ENCODE measurements at places on chromosomes 6 and 20.

GRCh38 chr6:36863670-36864540 lies 10.7 kb downstream of the PPIL1 start:
- no peak for DNase-seq

DNA sequence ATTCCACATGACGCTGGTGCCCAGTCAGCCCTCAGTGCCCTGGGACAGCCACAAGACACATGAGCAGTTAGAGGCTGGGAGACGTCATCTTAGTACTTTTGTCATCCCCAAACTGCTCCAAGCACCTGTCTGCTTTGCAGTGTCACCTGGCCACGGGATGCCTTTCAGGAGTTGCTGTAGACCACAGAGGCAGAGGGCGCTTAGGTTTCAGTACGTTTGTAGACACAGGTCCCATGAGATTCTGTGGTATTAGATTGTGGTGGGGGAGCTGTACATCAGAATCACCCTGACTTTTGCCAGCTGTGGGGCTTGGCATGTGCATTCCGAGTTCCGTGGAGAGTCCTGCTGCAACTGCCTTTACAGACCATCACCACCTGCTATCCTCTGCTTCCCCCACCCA lies 16.7 kb downstream of the MAVS start:
- no peak for DNase-seq

DNA sequence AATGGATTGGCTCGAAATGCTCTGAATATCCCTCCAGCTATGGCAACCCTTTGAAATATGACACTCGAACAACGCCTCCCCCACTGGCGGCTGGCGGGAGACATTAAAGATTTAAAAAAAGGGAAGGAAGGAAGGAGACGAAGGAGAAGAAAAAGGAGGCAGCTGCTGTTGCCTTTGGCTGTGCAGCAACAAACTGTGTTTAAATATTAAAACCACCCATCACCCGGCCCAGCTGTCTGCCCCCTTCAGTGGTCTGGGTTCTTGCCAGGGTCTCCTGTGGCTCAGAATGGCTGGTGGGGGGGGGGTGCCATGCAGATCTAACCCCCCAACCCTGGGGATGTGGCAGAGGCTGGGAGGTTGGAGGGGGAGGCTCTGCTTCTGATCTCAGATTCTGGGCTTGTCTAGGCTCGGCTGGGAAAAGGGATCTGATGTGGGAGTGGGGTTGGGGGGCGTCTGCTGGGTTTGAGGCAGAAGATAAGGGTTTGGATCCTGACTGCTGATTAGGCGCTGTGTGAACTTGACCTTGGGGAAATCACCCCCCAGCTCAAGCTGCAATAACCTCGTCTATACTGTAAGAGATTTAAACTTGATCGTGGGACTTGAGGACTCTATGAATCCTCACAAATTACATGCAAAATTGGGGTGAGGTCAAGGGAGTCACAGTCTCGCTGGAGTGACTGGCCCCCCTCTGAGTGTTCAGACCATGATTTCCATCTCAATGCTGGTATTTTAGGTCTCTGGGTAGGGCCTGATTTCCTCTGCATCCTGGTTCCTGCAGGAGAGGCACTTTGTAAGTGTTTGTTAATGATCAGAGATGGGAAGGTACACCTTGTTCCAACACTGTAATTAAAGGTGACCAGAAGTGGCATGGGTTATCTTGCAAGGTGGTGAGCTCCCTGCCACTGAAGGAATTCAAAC lies 40.3 kb upstream of the BLCAP start:
- no peak for DNase-seq

GRCh38 chr20:39066471-39067242 lies 104.5 kb downstream of the DHX35 start:
- DNase-seq = no peak

GRCh38 chr6:38236631-38237030 lies 403.1 kb downstream of the BTBD9 start:
- DNase-seq = no peak

DNA sequence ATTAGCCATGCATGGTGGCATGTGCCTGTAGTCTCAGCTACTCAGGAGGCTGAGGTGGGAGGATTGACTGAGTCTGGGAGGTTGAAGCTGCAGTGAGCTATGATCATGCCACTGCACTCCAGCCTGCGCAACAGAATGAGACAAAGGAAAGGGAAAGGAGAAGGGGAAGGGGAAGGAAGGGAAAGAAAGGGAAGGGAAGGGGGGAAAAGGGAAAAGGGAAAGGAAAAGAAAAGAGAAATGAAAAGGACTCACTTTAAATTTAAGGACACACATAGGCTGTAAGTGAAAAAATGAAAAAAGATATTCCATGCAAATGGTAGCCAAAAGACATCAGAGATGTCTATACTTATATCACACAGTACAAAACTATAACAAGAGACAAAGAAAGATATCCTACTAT lies 74.2 kb downstream of the COL21A1 start:
- DNase-seq = no peak

DNA sequence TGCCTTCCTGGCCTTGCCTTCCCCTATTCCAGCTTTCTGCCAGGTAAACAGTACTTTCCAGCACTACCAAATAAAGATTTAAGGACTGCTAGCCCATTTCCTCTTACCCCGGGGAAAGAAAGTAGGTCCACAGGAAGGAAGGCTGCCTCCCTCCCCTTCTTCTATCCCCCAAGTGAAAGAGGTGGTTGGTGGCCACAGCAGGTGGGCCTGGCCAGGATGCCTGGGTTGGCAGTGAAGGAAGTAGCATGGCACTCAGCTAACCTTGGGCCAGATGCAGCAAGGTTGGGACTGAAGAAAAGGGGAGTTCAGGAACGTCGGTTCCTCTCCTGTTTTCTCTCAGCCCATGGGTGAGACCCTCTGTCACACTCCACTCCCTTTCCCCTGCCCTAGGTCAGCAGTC lies 8.9 kb downstream of the NFKBIL1 start:
- DNase-seq = no peak

DNA sequence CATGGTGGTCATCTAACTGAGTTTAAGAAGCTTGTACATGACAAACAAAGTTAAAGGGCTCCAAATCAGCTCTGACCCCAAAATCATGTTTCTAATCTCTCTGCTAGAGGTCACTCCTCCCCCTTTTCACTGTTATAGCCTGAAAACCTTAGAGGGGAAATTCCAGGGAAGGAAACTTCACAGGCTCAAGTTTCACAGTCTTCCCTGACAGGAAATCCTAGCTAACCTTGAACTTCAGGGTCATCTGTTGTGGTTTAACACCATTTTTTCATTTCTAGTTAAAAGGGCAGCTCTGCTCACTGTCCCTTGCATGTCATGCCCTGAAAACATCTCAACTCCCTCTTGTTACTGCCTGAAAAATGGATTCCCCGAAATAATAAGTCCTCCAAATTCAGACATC lies 104.4 kb upstream of the BMP2 start:
- no peak for DNase-seq

GRCh38 chr20:23441850-23442313 lies 2.4 kb downstream of the CSTL1 start:
- no peak for DNase-seq

GRCh38 chr6:53986165-53986720 lies 125.0 kb upstream of the MLIP start:
- no peak for DNase-seq

- DNase-seq = no peak
These were observed 318.0 kb downstream of the GRIK2 start for GRCh38 chr6:101711518-101711917.

DNA sequence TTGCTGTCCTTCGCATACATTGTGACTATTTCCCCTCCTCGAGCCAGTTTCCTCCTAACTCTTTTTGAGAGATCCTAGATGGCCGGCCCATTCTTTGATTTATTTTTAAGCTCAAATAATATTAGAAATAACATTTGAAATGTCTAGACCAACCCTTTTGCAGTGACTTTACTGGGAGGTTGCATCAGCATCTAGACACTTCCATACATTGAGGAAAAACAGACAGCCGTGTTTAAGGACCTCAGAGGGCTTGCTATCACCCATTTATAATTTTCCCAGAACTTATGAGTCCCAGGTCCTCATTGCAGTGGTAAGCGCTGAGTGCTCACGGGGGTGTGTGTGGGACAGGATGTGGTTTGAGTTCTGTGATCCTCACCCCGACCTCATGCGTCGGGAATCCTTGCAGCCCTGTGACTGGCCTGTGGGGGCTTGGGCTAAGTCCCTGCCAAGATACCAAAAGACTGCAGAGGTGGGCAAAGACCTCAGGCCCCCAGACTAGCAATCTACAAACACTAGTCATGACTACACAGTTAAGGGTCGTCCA lies at the start of gene GPX5:
Gene GPX5 (plus strand): TSS at position 386 of the 544 bp plus-strand sequence. CDS start 133 bp downstream, at position 519.
- no peak for DNase-seq

- DNase-seq = no peak
These were observed 146.3 kb downstream of the JARID2 start for GRCh38 chr6:15392182-15392581.

DNA sequence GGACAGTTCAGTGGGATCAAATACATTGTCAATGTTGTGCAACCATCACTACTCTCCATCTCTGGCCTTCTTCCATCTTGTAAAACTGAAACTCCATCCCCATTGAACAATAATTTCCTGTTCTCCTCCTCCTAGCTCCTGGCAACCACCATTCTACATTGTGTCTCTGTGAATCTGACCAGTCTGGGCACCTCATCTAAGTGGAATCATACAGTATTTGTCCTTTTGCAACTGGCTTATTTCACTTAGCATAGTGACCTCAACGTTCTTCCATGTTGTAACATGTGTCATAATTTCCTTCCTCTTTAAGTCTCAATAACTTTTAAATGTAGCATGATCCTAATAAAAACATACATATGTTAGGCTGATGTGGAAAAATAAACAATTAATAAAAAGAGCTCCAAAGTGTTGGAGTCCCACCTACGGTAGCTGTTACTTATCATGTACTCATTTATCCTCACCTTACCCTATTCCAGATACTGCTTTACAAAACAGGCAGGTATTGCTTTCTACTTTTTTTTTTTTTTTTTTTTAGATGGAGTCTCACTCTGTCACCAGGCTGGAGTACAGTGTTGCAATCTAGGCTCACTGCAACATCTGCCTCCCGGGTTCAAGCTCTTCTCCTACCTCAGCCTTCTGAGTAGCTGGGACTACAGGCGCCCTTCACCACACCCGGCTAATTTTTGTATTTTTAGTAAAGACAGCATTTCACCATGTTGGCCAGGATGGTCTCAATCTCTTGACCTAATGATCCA lies 91.9 kb downstream of the TNFAIP3 start:
- DNase-seq = no peak

DNA sequence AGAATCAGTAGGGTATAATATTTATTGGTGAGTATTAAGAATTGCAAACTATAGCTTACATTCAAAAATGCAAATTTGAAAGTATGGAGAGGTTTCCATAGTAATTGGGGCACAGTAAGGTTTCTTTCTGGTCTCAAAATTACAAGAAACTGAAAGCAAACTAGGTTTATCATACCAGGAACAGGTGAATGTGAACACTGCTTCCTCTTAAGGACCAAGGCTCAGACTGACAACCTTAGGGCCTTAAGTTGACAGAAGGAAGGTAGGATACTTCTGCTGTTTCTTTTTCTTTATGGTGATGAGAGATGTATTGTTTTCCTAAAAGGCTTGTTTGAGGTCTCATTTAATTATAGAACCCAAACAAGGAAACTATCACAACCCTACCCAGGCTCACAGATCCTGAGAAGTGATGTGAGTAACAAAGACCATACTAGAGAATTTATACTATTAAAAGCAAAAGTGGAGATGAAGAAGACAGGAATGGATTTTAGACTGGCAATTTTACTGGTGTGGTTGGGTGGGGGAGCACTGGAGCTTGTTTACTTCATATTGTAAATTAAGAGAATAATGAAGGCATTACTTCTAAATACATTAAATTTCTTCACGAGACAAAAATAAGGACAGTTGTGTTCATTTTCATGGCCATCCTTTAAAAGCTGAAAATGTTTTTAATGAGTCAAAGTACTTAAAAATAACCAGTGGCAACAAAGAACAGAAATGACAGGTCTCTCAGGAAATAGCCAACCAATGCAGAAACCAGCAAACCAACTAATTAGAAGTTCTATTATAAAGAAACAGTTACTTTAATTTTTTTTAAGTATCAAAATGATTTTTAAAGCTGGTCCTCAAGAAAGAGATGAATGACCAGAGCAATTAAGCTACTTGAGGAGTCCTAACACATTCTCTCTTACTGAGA lies 21.3 kb downstream of the STAU1 start:
- DNase-seq = no peak

DNA sequence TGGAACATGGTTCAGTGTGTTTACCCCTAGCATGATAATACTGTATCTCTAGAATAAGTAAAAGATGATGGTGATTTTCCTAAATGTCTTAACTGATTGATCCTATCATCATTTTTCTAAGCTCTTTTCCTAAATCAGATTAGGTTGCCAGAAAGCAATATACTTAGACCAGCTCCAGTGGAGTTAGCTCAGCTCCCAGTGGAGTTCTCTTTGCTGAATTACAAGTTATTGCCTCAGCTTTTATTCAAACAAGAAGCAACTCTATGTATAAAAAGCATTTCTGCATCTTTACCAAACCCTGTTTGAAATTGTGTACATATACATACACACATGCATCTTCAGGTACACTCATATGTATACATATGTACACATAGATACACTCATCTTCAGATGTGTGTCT lies 44.9 kb downstream of the SNX9 start:
- no peak for DNase-seq

GRCh38 chr6:108953681-108954080 lies 105.5 kb downstream of the ARMC2 start:
- DNase-seq = no peak

DNA sequence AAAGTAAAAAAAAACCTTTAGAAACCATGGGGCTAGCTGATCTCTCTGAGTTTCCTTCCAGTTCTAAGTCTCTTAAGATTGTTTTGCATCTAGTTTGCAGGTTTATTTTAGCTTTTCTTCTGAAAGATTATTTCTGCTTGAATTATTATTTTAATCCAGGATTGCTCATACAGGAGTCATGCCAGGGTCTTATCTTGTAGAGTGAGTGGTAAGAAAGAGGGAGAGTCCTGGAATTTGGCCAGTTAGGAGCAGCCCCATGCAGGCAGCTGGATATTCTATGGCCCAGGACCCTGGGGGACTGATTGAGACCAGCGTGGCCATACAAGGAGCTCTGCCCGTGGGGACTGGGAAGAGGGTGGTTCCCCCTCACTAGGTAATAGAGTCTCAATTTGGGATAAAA lies 178.9 kb upstream of the HEY2 start:
- no peak for DNase-seq

- DNase-seq = no peak
These were observed 11.7 kb downstream of the MMP24 start for GRCh38 chr20:35238170-35238569.

DNA sequence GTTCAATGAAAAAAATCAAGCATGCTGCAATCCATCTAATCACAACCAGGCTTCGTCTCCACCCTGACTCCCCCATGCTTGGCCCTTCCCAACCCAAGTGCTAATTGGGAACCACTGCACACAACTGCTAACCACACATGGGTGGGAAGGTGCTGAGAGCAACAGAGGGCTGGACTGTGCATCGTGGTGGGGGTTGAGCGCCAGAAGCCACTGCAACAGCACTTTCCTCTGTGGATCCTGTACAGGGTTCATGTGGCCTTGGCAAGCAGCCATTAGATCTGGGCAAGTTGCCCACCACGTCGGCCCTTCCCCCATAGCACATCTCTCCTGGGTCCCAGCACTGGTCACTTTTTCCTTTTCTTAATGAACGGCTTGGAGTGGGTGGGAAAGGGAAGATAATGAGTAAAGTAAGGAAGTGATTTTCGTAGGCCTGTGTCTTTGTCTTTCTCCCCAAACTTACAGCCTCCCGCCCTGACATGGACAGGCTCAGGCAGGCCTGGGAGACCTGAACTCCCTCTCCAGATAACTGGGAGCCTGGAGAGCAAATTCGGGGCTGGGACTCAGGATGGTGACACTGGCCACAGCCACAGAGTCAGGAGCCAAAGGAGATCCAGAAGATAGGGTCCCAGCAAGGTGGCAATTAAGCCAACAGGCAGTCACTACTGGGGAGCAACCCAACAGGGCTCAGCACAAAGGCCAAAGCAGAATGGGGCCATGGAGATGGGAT lies 34.4 kb upstream of the MRPS10 start:
- no peak for DNase-seq

Data from esophagus squamous epithelium (tissue), 5 donors.